CD8-positive, alpha-beta memory T cell (primary cell): ENCODE measurements at places on chromosomes 4 and X.

- no peak for DNase-seq
Measured at GRCh38 chrX:40389555-40389954, 191.2 kb upstream of the ATP6AP2 start.

DNA sequence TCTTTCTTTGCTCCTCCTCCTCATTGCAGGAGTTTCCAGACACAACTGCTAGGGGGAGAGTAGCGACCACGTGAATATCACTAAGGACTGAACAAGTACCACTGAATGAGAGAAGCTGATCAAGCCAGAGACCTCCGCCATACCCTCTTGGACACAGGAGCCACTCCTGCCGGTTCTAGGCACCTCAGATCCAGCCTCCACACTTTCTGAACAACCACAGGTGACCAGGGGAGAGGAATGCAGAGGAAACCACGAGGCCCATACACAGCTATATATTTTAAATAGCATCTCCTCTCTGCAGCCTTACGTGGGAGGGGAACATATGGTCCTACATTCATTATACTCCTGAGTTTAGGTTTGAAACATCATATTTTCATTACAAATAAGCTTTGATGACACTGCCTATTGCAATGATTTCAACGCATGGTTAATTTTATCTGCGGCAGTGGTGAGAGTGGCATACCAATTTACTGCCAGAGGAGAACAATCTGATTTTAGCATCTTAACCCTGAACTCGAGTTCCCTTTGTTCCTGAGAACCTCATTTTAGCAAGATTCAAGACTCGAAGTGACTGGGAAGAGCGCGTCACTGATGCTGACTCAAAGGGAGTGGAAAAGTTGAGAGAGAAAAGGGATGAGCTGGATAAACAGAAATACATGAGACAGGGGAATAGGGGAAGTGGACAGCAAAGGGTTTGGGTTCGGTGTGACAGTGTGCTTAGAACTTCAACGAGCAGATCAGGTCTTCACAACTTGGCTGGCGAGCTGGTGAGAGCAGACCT is 231.7 kb upstream of the PPARGC1A start:
- DNase-seq: no peak

DNA sequence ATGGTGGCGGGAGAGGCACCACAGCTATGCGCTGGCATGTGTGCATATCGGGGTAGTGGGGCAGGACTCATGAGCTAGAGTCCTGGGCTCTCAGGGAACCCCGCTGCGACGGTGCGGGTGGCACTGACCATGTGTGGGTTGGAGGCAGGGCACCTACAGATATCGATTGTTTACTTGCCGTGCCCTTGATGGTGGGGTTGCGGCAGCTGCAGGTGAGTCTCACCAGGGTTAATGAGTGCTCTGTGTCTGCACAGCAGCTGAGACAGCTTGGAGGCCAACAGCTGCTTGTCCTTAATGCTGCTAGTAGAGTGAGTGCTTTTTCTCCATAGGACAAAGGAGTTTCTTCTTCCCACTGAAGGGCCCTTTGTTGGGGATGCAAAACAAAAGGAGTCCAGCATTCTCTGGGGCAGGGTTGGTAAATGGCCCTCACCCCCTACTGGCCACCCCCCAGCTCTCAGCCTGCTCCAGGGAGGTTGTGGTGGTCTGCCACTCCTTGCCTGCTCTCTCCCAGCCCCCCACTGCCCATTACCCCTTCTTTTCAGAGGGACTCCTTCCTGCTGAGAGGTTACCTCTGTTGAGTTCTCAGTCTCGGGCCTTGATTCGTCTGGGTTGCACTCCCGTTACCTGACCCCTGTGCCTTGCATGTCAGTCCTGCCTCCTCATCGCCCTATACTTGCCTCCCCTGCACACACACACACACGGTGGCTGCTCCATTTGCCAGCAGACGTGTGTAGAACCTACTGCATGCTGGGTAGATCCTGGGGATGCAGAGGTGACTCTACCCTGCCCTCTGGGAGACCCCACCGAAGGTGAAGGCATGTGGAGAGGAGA is 52.8 kb downstream of the TBC1D14 start:
- no peak for DNase-seq

- no peak for DNase-seq
Measured at GRCh38 chr4:159204566-159204965, 101.7 kb downstream of the RAPGEF2 start.

DNA sequence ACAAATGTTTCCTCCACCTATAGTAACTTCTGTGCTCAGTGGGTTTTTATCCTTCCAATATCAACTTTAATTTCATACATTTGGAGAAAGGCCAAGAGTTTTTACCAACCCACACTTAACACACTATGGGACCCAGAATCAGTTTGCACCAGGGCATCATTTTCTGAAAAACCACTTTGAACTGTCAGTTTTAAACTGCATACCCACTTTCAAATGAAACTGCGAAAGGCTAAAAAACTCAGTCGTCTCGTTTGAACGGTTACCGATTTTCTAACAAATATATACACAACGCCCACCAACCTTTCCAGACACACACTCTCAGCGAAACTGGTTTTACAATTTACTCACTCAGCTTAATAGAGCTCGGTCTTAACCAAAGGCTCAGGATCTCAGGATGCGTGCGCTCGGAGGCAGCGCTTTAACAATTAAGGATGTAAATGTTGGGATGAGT is 376 bp downstream of the ABCG2 start:
- no peak for DNase-seq
